ENCODE measurements at places on chromosomes 1 and 21. TPM values are rescaled to one million over a fixed set of nuclear protein-coding genes. Genes with fewer than 3 reads are reported as not detected.

The SPATA45 gene
- 1.3 TPM for total RNA-seq

The MYOC gene
- 5.2 TPM for total RNA-seq

The CNKSR1 gene
- total RNA-seq: 1.8 TPM

The CLEC20A gene
- 0.20 TPM for total RNA-seq

The FAM163A gene
- total RNA-seq: 0.55 TPM

The GCSAML gene
- 0.40 TPM for total RNA-seq

The ACTL8 gene
- not detected for total RNA-seq

The C1orf105 gene
- not detected for total RNA-seq

The SCAF4 gene
- 10.9 TPM for total RNA-seq

The TXLNA gene
- total RNA-seq: 52.0 TPM

The SMIM1 gene
- 10.1 TPM for total RNA-seq
